ENCODE measurements at places on chromosomes 2 and 18.

DNA sequence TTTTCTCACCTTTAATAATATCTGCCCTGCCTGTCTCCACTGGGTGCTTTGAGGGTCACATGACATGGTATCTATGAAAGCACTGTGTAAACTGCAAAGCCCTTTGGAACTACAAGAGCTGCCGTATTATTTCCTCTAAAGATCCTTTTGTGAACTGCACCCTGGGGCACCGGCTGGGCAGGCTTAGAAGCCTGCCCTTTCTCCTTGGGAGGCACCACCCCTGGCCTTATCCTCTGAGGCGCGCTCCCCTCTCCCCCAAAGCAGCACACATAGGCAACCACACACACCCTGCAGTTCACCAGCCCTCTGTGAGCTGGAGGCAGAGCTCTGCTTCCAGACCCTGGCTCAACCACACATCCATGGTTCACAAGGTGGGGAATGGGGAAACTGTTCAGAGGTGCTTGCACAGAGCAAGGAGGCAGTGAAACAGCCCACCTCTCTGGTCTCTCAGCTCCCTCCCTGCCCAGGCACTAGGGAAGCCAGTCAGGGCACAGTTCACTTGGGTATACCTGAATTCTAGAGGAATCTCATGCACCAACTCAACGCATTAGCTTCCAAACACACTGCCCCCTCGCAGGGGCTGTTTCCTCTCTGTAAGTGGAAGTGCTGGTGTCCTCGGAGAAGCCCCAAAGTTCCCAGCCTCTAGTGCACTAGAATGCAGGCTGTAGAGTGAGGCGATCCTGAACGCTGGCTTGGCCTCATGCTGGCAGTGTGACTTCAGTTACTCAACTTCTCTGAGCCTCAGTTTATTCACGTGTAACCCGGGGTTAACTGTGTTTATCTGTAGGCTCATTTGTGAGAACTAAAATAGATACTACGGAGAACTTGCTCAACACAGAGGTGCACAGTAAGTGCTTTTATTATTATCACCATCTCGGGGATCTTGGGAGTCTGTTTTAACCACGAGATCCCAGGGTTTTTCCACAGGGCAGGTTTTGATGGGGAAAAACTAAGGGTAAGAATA lies 11.0 kb downstream of the SIGLEC15 start:
- no peak for DNase-seq

DNA sequence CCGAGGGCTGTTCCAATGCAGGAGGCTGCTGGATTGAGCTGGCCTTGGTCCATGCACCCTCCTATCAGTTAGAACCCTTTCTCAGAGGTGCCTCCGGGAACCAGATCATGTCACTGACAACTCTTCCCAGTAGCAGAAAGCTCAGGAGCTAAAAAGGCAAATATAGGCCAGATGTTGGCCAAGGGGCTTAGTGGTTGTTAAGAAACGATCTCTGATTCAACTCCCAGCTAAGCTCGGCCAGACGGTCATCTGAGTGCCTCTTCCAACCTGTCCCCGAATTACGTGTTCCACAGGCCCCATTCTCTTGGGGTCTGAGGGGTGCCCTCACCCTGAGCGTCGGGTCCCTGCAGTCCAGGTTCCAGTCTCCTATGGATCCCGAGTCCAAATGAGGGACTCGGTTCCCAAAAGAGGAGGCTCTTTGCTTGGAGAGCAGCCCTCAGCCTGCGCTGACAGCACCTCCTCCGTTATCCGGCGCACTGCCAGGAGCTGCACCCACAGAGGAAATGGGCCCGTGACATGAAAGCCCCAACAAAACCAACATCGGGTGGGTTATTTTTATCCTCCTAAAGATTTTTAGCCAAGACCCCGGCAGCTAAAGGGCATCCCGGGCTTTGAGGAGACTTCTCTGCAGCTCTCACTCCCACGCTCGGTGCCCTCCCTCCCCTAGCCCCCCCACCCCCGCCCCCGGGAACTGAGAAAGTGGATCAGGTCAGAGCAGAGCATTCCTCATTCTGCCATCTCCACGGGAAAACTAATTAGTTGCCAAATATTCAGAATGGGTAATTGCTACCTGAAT lies 106.6 kb upstream of the ID2 start:
- DNase-seq: peak; percentile 80

DNA sequence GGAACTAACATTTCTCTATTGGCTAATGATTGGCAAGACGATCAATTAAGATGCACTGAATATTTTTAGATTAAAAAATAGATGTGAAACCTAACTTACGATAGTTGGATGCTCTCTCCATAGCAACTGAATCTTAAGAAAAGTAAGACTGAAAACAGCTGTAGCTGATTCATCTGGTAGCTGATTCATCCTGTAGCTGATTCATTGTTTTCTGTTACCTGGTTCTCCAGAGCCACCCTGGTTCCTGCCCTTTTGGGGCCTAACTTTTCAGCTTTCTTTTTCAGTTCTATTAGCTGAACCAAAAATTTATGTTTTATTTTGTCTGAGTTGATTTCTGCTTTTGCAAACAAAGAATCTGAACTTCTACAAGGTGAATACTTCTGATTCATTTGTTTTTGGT lies 22.7 kb upstream of the SPR start:
- no peak for DNase-seq

- DNase-seq: no peak
Observed at GRCh38 chr2:182593394-182593975, 122.6 kb upstream of the DNAJC10 start.

- no peak for DNase-seq
Observed at GRCh38 chr2:24050041-24050979, 769 bp downstream of the FKBP1B start.
